ENCODE measurements at places on chromosomes 1 and 21.

DNA sequence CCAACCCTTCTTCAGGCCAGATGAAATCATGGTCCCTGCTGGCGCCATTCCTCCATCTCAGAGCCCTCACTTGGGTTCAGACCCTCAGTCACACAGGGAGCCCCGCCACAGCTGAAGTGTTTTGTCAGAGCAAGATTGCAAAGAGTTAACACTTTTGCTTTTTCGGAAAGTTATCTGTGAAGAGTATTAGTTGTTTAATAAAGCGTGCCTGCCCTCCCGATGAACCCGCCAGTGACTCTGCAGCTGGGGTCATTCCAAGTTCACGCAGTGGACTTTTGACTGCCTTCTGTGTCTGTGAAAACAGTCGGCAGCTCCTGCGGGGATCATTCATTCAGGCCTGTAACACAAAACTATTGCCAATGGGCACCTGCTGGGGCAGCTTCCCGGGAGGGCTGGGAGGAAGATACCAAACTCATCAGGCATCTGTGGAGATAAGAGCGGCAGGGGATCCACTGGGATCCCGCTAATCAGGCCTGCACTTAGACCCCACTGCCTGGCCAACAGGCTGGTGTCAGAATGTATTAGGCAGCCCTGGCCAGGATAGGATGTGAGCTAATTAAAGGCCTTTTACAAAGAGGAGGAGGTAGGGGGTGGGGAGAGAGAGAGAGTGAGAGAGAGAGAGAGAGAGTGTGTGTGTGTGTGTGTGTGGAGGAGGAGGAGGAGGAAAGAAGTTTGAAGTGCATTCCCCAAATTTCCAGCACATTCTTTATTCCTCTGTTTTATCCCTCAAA is 184.5 kb downstream of the DHRS3 start:
- peak; percentile 87 for DNase-seq

- no peak for DNase-seq
Observed at GRCh38 chr1:198183605-198184004, 26.8 kb downstream of the NEK7 start.

- DNase-seq: peak; percentile 69
Observed at GRCh38 chr1:248872752-248873408, 14.0 kb upstream of the ZNF692 start.

DNA sequence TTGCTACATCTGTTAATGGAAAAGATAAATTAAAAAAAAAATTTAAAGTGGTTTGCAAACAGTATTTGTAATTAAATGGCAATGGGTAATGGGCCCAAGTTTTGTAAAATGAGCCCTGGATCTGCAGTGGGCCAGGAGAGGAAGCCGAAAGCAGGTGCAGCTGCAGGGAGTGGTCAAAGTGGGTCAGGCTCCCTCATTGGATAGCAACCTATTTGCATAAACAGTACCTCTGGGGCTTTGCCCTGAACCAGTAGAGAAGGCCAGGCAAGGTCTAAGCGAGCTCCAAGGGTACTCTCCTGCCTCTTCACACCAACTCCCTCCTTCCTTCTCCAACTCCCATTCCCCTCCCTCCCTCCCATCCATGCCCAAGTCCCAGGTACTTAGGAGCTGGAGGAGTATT is 138.9 kb downstream of the HMGB4 start:
- no peak for DNase-seq

DNA sequence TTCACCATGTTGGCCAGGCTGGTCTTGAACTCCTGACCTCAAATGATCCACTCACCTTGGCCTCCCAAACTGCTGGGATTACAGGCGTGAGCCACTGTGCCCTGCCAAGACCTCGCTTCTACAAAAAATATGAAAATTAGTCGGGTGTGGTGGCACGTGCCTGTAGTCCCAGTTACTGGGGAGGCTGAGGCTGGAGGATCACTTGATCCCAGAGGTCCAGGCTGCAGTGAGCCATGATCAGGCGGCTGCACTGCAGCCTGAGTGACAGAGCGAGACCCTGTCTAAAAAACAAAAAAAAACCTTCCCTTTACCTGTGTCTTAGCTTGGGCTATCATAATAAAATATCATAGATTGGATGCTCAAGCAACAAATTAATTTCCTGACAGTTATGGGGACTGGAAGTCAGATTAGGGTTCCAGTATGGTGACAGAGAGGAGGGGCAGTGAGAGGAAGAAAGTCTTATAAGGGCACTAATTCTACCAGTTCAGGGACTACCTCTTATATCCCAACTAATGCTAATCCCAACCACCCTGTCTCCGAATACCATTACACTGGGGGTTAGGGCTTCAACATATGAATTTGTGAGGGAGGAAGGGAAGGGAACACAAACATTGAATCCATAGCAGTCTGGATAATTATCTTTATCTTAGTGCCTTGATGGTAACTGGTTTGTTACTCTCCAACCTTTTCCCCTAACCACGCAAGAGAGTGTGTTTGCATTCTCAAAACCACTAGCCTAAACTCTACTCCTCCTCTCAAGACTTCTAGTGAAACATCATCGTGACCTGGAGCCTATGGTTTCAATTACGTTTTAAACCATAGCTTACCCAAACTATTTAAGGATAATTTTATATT is 1.0 kb upstream of the NAXE start:
- no peak for DNase-seq

- DNase-seq: no peak
Observed at GRCh38 chr1:6391951-6392808, 1.4 kb downstream of the ACOT7 start.

- no peak for DNase-seq
Observed at GRCh38 chr1:67672260-67672803, 12.7 kb upstream of the GADD45A start.

GRCh38 chr1:145716641-145717345 is 2.5 kb upstream of the CD160 start:
- no peak for DNase-seq

DNA sequence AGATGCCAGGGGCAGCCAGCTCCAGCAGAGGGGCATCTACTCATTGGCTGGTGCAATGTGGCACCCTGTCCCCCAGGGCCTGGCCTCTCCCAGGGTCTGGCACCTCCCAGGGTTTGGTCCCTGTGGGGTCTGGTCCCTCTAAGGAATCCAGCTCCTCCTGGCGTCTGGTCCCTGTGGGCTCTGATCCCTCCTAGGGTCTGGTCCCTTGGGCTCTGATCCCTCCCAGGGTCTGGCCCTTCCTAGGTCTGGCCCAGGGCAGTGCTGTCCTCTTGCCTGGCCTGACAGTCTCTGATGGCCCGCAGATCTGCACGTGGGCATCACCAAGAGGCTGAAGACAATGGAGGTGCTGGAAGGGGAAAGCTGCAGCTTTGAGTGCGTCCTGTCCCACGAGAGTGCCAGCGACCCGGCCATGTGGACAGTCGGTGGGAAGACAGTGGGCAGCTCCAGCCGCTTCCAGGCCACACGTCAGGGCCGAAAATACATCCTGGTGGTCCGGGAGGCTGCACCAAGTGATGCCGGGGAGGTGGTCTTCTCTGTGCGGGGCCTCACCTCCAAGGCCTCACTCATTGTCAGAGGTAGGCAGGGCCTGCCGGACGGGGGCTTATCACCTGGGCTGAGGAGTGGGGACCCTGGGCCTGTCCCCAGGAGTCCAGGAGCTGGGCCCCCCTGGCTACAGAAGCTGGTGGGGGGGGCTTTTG is 73.9 kb downstream of the OBSCN start:
- DNase-seq: no peak

- no peak for DNase-seq
Observed at GRCh38 chr1:21118167-21118566, 58.5 kb downstream of the EIF4G3 start.

DNA sequence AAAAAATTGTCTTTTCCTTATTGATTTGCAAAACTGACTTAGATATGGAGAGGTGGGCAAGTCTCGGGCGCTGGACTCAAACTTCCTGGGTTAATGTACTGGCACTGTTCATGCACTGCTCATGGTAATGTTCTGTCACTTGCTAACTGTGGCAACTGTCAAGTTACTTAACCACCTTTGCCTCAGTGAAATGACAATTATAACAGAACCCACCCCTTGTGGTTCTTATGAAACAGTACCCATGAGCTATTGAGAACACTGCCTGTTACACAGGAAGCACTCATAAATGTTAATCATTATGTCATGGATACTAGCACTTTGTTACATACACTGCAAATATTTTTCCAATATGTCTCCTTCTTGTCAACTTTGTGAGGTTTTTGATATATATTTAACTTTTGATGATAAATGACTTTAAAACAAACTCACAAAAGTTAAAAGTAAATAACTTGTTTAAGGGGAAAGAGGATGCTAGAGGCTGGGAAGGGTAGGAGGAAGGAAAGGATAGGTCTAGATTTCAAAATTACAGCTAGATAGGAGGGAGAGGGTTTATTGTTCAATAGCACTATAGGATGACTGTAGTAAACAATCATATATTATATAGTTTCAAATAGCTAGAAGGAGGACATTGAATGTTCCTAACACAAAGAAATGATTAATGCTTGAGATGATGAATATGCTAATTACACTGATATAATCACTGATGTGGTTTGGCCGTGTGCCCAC is 342.5 kb downstream of the ADGRL2 start:
- DNase-seq: no peak

DNA sequence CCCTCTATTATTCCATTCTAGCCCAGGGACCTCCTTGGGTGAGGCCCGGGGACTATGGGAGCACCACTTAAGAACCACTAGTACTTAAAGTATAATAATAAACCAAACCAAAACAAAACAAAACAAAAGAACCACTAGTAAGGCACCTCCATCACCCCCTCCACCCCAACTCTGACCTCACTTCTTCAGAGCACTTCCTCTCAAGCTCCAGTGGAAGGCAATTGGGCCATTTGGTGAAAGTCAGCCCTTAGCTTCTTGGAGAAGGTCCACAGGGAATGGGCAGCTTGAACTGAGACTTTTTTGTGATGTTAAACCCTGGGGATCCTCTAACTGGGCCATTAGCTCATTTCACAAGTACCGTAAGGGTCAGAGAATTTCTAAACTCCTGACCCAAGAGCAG is 237.3 kb downstream of the RHOU start:
- no peak for DNase-seq

GRCh38 chr1:90012300-90012699 is 17.4 kb downstream of the ZNF326 start:
- DNase-seq: peak; percentile 55

GRCh38 chr1:245790441-245790840 is 635.7 kb downstream of the KIF26B start:
- peak; percentile 67 for DNase-seq

GRCh38 chr1:110262846-110263631 is 52.9 kb downstream of the KCNC4 start:
- DNase-seq: no peak

DNA sequence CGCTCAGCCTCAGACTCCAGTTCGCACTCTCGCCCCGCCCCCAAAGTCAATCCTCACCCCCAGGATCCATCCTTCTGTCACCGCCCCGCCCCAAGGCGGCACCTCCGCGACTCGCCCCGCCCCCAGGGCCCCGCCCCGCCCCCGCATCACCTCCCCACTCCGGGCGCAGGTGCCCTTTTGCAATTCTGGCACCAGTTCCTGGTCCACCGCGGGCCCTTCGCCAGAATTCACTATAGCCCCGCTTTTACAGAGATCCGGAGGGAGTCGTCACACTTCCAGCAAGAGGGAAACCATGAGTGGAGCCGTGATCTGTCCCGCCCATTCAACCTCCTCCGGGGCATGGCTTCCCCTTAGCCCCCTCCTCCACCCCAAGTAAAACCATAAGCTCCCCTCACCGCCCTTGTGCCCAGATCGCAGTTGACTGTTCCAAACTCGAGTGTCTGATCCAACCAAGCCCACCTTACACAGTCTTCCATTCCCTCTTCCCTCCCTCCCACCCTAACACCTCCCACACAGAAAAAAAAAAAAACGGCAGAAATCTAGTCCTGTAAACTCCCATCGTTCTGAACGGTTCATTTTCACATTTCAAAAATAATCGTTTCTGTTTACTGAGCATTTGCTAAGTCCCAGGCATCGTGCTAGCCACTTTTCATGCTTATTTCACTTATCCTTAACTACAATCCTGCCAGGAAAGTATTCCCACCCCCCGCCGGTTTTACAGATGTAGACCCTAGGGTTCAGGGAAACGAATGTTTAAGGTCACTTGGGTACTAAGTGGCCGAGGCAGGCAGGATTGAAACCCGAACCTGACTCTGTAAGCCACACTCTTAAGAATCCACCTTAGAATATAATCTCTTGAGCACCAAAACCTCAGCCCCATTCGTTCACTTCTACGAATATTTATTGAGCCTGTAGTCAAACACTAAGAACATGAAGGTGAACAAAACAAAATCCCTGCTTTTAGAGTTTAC is 1.3 kb upstream of the DNAJC16 start:
- DNase-seq: peak; percentile 97

GRCh38 chr1:58539553-58539952 is 7.0 kb downstream of the OMA1 start:
- no peak for DNase-seq

DNA sequence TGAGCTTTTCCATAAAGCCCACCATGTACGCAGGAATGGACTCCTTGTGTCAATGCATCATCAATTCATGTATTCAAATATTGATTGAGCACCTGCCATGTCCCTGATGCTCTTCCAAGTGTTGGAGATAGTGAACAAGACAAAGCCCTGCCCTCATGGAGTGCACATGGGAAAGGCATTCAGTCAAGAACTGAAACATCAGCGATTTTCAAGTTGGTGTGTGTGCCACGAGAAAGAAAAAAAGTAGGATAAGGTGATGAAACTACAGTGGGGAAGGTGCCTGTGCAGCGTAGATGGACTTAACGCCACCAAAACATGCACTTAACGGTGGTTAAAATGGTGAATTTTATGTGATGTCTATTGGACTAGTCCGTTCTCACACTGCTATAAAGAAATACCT is 432.7 kb upstream of the VAMP3 start:
- DNase-seq: no peak

DNA sequence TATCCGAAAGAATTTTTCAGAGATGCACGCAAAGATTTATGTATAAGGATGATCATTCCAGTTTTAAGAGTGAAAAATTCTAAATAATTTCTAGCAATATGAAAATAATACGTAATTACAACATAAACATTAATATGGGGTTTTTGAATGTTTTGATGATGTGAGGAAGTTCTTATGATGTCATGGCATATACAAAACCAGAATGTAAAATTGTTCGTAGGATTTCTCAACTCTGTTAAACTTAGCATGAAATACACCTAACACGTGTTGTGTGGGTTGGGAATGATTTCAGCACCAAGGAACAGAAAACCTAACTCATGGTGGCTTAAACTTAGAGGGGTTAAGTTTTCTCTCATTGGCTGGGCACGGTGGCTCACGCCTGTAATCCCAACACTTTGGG is 62.2 kb downstream of the MYOM3 start:
- DNase-seq: no peak

GRCh38 chr21:36788120-36788638 is 89.3 kb downstream of the SIM2 start:
- DNase-seq: peak; percentile 76

GRCh38 chr1:43914576-43915525 is 18.8 kb upstream of the ARTN start:
- DNase-seq: no peak

GRCh38 chr1:182676274-182676673 is 8.1 kb downstream of the RGS8 start:
- DNase-seq: no peak

GRCh38 chr1:102191723-102192122 is 195.0 kb upstream of the OLFM3 start:
- no peak for DNase-seq

Data from amniotic epithelial cell (primary cell).